ENCODE measurements at places on chromosomes 16 and 17.

GRCh38 chr17:70642059-70642458 lies 472.7 kb downstream of the KCNJ2 start:
- DNase-seq, result no peak

- no peak for DNase-seq
These were observed 44.5 kb downstream of the CUEDC1 start for GRCh38 chr17:57910462-57911420.

DNA sequence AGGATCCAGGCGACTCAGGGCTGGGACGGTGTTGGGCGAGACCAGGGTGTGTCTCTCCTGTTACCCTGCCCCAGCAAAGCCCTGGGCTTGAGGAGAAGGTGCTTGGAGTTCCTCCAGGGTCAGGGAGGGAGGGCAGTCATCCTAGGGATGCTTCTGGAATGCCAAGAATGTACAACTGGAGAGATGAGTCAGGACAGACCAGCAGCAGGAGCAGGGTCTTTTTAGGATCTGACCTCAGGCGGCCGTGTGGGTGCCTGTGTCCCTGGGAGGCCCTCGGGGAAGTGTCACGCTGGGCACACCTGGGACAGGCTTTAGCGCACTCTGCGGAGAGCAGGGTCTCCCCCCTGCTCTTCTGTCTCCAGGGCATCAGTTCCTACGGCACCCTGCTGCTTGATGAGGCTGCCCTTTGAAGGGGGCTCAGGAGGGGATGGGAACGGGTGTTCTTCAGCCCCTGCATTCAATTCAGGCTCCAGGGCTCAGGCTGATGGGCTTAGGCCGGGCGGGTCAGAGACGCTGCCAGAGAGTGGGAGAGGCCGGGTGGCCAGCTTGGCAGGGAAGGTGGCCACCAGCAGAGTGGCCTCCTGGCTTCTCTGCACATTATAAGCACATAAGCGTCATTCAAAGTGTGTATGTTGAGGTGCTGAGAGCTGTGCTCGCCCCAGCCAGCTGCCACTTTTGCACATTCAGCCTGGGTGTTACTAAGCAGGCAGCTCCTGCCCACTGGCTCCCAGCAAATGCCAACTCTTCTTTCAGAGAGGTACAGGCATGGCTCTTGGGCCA lies 8.4 kb upstream of the MTSS2 start:
- DNase-seq, result no peak

- no peak for DNase-seq
These were observed 48.0 kb downstream of the SHCBP1 start for GRCh38 chr16:46573008-46573833.

DNA sequence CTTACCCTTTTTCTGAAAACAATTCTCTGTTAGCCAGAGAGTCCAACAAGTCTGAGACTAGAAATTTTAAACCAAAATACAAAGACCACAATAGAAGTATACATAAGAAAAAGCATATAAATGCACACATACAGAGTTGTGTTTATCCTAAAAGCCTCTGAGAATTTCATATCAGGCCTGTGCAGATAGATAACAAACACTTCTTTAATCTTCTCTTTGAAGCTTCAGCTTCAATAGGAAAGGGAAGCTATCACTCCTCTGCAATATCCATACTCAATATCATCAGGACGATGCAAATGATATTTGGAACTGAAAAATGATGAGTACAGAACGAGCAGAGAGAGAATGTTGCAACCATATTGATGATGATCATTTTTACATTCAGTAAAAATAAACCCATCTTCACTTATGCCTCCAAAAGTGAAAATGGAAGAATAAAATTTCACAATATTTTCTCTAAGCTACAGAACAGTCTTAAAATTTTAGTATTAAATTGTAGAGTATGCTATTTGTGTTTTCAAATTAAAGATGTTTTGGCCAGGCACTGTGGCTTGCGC lies 61.6 kb downstream of the SKAP1 start:
- DNase-seq, result no peak

- no peak for DNase-seq
These were observed 142.0 kb upstream of the RCVRN start for GRCh38 chr17:10046786-10047785.

DNA sequence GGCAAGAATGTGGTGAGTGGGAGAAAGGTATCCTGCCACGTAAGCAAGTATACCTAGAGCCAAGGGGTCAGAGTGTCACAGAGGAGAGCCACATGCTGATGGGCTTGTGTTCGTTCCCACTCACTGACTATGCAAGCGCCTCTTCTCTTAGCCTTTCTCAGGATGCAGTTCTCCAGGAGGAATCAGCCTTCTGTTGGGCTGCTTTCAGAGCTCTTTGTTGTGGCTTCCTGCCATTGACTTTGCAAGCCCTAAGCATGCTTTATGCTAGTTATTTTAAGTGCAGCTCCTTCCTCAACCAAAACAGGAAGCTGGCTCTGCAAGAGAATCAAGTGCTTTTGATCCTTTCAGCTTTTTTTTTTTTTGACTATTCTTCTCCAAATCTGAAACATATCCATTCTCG lies 66.6 kb downstream of the SIAH1 start:
- DNase-seq, result peak; percentile 14

- DNase-seq, result no peak
These were observed 105.2 kb downstream of the CMIP start for GRCh38 chr16:81549547-81550431.

GRCh38 chr17:73474370-73474988 lies 162.7 kb upstream of the CDC42EP4 start:
- no peak for DNase-seq
